ENCODE measurements at places on chromosomes 4 and X.

- no peak for DNase-seq
These were observed 60.6 kb downstream of the GABRA2 start for GRCh38 chr4:46329118-46329976.

GRCh38 chr4:90546114-90546513, 418.9 kb downstream of the CCSER1 start:
- DNase-seq = no peak

DNA sequence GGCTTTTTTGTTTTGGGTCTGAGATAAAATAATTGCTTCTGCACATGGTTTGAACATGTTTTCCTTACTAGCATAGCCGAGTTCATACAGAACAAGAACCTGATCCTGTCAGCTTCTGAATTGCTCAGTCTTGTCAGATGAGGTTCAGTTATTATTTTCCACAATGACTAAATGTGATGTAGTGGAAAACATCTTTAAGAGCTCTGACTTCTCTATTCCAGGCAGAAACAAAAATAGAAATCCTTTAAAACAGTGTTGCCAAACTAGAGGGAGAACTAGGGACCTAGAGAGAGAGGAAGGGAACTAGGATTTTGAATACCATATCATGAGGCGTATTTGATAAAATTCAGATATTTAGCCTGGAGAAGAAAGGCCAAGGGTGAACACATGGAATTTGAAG, 2.0 kb downstream of the ATP6AP2 start:
- no peak for DNase-seq

DNA sequence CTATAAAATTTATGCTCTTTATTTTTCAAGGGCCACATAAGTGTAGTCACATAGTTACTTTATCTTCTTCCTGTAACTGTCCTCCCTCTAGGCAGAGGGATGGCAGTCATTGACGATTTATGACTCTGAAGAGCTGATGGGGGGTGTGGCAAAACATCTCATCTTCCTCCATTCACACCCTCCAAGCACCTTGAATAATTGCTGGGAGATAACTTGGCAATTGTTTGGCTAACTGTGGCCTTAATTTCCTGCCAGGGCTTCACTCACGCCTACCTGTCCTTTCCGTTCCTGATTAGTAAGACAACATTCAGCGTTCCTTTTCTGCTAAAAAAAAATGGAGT, 329.2 kb downstream of the ARHGAP10 start:
- no peak for DNase-seq

DNA sequence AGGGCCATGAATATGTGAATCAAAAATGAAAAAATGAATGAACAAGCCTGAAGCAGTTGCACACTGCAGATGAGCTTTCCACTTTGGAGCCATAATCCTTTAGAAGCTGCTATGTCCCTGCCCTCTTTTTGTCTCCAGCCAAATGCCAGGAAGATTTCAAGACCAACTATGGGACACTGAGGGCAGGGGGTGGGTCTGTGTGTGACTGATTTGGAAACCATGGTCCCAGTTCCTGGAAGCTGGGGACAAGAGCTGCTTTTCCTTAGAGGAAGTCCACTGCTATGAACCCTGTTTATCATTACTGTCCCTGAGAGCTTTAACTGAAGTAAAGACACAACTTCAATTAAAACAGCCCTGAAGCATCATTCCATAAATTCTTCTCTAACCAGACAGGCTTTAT, 153.9 kb upstream of the GPC4 start:
- no peak for DNase-seq

- no peak for DNase-seq
These were observed 589.2 kb downstream of the SH3BGRL start for GRCh38 chrX:81791086-81791485.

- no peak for DNase-seq
These were observed 33.5 kb downstream of the HTRA3 start for GRCh38 chr4:8303081-8303480.

- no peak for DNase-seq
These were observed 44.3 kb downstream of the IGFBP7 start for GRCh38 chr4:57065730-57066482.

DNA sequence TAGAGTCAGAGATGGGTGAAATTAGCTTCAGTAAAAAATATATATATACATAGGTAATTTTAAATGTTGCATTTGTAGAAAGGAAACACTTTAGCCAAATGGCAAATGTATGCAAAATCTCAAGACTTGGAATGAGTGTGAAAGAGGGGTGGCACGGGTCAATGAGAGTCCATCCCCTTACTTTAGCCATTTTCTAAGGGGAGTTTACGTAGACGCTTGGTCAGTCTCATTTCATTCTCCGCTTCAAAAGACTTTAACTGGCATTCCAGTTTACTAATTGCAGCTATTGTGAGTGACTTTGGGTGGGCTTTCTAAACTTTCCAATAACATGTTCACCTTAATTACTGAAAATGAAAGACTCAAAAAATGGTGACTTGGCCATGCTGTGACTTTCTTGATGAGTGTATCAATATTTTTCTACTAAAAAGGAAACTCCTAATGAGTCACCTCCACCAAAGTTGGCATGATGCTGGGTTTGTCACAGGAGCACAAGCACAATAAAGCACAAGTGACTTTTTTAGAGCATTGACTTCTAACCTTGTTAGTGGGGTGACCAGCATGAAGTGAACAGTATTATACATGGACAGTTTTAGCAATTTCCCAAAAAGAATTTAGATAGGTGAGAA, 356.0 kb upstream of the RASGEF1B start:
- DNase-seq = no peak

DNA sequence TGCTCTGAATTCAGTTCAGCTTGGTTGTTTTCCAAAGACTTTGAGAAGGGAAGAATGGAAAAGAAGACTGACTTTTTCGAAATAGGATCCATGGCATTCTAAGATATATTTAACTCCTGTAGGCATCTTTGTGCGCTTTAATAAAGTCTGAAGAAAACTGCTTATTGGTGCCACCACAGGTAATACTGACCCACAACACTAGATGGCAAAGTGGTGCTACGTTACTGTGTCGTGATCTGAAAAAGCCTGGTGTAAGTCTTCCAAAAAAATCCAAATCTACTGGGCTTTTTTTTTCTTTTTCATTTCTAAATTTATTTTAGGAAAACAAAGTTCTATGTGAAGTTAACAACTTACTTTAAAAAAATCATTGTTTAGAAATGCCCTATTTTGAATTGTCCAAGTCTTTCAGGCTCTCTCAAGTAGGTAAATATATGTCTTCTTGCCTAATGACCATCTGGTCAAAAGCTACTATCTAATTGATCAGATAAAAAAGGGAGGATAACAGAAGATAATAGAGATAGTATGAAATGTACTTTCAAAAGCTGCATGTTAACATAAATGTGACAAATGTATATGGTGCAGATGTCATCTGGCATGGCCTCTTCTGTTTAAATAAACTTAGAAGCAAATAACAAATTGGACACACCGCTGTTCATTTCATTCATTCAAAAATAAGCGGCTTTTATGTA, 47.0 kb upstream of the MID1IP1 start:
- peak; percentile 10 for DNase-seq

DNA sequence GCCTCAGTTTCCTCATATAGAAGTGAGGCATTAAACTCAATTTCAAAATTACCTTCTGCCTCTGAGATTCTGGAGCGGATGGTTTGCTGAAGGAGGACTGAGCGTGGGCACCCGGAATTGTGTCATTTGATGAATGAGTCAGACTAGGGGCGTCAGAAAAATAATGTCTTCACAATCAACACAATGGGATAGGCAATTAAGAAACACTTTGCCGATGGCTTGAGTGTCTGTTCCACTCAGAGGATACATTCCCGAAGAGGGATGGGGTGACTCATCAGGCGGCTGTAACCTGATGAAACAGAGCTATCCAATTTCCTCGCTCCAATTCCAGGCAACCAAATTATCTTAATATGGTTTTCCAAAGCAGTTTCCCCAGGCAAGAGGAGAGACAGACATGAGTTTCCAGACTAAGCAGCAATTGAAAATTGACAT, 1.2 kb upstream of the CHRNA9 start:
- DNase-seq = peak; percentile 53

DNA sequence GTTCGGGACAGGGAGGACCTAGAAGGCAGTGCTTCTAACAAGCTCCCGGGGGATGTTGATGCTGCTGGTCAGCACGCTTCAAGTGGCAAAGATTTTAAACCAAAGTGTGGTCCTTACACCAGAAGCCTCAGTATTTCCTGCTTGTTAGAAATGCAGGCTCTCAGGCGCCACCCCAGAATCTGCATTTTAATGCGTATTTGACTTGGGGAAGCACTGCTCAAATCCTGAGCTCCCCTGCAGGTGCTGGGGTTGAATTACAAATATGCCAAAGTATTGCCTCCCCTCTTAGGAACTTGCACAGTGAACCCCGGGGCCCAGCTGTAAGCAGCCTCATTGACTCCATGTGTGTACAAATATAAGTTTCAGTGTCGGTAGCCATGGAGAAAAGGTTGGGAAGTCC, 70.8 kb upstream of the RAI2 start:
- DNase-seq = no peak

GRCh38 chr4:2318885-2319284, 57.0 kb upstream of the MXD4 start:
- DNase-seq = no peak

DNA sequence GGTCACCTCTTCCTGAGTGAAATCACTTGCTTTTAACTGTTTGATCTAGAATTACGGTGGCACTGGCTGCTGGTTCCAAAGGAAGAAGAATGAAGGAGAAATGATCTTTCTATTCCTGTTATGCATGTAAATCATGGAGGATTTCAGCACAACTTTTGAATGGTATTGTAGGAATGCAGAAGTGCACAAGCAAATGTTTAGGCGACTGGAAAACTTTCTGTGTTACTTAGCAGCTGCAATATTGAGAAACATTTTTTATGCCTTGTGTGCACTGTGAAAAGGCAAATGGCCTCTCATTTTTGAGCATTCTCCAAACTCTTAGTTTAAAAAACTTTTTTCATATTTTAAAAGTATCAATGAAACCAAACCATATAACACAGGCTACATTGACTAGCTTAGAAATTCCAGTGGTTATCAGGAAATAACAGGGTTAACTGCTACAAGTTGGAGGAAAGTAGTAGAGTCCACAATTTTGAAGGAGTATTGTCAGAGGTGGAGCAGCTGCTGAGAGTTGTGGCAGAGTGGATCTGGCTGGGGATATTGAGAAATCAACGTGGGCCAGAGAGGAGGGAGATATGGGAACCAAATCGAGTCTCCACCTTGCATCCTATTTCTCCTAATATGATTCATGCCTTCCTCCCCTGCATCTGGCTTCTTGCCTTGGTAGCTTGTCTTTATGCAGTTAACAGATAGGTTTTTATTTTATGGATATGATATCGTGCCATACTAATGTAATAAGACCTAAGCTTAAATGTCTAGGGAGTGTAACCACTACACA, 32.0 kb upstream of the FHL1 start:
- no peak for DNase-seq

GRCh38 chr4:110109455-110109854, 89.0 kb downstream of the ELOVL6 start:
- no peak for DNase-seq

DNA sequence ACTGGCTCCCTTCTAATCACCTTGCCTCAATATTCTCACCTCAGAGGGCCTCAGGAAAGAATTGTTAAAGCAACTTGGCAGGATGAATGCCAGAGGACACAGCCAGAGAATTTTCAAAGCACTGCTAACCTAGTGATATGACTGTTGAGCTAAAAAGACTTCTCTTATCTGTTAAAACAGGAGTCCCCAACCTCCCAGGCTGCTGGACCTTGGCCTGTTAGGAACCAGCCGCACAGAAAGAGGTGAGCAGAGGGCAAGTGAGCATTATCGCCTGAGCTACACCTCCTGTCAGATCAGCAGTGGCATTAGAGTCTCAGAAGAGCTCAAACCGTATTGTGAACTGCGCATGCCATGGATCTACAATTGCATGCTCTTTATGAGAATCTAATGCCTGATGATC, 1.7 kb upstream of the KCNE5 start:
- no peak for DNase-seq

DNA sequence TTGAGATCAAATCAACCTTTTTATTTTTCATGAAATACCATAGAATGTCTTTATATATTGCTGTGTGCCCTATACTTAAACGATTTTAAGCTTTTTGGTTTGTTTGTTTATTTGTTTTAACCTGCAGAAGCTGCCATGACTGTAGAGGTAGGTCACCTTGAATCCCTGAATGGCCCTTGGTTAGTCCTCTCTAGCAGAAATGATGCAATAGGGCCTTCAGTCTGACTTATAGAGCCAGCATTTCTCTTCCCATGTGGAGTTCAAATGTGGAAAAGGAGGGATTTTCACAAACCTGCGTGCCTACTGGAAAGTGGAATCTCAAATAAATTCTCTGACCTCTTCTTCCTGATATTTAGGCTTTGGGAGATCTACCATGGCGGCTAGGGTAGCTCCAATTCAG, 327.9 kb downstream of the MAPK10 start:
- no peak for DNase-seq

- DNase-seq = no peak
These were observed 5.2 kb upstream of the CBR4 start for GRCh38 chr4:169015186-169015623.

- DNase-seq = no peak
These were observed 376.9 kb upstream of the CTSO start for GRCh38 chr4:156330436-156331031.

DNA sequence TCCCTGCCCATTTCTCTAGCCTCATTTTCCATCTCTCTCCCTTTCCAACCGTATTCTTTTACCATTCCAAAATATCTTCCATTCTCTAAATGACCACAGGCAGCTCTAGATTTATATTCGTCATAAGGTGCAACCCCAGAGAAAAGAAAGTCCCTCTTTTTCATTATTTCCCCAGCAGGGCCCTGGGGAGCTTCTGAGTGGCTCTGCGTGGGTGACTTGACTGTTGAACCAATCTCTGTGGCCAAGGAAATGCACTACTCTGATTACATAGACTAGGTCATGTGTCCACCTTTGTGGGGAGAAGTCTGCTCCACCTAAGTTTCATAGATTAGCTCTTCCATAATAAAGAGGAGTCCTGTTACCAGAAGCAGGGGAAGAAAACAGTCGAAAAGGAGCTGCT, 51.4 kb downstream of the ATOH1 start:
- no peak for DNase-seq

- no peak for DNase-seq
These were observed 10.6 kb downstream of the FGA start for GRCh38 chr4:154579927-154580326.

DNA sequence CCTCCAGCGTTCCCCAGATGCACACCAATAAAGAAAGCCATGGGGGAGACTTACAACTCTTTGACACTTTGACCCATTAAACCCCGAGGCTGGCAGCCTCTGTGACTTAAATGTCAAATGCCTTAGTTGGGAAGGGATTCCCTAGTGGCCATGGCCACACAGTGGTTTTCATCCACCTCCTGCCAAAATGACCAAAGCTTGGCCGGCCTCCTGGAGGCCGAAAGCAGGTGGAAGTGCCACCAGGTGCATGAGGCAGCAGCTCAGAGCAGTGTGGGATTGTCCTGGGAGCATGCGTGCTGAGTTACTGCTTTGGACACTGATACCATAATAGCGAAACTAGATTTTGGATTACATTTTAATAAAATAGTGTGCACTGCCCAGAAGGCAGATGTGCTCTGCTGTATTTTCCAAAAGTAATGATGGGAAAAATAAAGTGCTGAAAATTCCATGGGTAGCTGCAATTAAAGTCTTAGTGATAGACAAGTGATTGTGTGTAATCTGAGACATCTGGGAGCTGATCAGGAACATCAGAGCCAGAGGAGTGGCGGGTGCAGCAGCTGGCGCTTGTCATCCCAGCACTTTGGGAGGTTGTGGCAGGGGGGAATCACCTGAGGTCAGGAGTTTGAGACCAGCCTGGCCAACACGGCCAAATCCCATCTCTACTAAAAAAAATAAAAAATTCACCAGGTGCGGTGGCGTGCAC, 39.8 kb upstream of the TADA2B start:
- DNase-seq = no peak

GRCh38 chr4:95510877-95511276, 37.9 kb downstream of the UNC5C start:
- no peak for DNase-seq
